Stimulated activated CD8-positive, alpha-beta memory T cell treated with anti-CD3 and anti-CD28 coated beads, Interleukin-2, amount 100 ng/mL, for 48 hours (primary cell): ENCODE measurements at places on chromosomes 12 and 14.

- no peak for DNase-seq
Observed at GRCh38 chr12:57823131-57823907, 4.8 kb upstream of the AVIL start.

DNA sequence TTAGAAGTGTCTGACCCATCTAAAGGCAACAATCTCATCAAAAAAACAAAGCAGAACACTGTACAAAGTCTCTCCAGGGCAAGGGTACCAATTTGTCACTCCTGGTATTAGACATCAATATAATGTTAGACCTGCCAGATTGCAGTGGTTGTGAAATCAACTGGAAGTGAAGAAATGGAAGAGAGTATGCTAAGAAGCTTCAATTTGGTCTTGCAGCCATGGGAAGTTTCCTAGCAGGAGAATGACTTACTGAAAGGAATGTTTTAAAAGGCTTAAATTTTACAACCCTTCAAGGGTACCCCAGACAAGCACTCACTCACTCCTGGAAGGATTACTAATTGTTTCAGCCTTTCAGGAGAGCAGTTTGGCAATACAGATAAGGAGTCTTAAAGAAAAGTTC is 18.9 kb downstream of the LLPH start:
- DNase-seq: no peak

DNA sequence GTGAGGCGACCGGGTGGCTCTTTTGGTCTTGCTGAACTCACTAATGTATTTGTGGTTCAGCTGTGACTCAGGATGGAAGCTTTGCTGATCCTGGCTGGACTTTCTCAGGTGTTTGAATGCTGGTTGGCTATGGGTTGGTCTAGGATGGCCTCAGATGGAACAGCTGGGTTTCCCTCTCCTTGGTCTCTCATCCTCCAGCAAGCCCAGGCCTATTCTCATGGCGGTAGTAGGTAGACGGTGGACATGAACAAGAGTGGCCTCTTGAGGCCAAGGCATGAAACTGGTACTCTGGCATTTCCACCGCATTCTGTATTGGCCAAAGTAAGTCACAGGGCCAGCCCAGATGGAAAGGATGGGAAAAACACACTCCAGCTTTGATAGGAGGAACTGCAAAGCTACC is 11.8 kb upstream of the POLR3B start:
- DNase-seq: no peak

DNA sequence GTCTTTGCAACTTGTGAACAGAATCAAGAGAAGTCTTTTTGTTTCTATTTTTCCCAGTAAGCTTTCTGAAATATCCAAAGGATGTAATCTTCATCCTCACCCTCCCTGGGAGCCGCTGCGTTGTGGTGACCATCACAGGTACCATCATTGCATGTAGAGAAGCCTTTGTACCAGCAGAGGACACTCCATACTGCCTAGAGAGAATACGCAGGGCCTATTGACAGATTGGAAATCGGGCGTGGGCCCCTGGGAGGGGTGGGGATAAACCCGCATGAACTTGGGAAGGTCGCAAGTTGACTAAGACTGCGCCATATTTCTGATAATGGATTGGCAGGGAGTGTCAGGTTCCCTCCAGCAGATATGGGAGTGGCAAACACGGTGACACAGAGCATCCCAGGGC is 12.7 kb downstream of the KRT1 start:
- no peak for DNase-seq

DNA sequence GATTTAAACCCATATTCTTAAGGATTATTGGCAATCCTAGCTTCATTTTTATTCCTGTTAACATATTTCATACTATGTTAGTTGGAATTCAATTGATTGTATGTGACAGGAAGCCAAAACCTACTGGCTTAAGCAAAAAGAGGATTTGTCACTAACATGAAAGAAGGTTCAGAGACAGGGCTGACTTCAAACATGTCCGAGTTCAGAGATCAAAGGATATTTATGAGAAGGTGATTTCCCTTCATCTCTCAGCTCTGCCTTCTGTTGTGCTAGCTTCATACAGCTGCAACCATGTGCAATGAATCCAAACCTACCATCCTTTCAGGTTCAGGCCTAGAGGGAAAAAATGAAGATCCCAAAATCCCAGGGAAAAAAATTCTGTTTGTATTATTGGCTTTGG is 349.7 kb downstream of the ATP23 start:
- no peak for DNase-seq

DNA sequence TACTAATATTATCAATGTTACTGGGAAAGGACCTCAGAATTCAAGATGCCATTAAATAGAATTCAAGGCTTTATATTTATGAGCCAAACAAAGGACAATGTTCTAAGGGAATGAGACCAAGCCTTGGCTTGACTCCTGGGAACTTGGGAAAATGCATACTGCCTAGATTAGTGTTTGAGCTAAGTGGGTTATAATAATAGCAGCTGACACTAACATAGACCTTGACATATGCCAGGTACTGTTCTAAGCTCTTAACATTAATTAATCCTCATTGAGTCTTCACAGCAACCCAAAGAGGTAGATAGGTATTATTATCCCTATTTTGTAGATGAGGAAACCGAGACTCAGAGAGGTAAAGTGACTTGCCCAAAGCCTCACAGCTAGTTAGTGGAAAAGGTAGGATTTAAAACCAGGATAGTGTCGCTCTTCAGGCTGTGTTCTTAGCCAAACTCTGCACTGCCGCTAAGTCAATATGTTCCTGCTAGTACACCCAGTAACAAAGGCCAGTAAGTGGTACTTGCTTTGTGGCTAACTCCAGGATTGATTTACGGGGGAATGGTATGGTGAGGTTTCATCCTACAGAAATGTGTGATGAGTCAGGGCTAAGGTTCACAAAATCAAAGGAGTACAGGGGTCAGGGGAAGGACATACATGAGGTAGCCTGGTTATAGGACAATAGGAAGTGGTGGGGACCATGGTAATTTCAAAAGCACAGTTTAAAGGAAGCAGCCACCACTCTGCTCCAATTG is 35.8 kb upstream of the PRKAB1 start:
- no peak for DNase-seq

- DNase-seq: no peak
Observed at GRCh38 chr14:32434180-32434579, 105.1 kb downstream of the AKAP6 start.

DNA sequence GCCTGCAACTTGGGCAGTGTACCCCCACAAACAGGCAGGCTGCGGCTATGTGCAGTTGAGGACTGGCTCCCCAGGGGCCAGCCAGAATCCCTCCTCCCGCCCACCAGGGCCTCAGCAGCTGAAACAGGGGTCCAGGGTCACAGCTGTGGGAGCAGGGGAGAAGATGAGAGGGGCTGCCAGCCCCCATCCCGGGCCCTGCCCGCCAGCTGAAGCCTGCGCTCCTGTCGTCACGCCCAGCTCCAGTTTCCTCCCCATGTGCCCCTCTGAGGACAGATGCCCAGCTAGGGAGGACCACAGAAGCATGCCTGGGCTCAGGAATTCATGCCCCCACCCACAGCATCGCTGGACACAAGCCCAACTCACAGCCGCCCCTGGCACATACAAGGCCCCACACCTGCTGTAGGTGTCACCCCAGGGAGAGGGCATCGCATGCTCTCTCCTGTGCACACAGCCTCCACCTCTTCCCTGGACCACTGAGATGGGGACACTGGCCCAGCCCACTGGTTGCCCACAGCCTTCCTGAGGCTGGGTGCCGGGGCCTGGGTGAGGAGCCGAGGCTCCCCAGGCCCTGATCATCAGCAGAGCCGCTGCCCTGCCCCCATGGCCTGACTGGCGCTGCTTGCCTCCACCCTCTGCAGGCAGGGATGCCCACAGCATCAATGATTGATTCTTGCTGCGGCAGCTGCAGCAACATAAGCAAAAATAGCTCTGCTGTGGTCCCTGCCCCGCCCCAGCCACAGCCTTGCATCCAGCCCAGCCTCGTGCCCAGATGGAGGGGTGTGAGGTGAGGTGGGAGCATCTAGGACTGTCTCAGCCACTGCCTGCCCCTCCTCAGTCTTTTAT is 3.7 kb upstream of the CLBA1 start:
- no peak for DNase-seq

- no peak for DNase-seq
Observed at GRCh38 chr12:46523446-46523845, 150.9 kb upstream of the SLC38A2 start.

DNA sequence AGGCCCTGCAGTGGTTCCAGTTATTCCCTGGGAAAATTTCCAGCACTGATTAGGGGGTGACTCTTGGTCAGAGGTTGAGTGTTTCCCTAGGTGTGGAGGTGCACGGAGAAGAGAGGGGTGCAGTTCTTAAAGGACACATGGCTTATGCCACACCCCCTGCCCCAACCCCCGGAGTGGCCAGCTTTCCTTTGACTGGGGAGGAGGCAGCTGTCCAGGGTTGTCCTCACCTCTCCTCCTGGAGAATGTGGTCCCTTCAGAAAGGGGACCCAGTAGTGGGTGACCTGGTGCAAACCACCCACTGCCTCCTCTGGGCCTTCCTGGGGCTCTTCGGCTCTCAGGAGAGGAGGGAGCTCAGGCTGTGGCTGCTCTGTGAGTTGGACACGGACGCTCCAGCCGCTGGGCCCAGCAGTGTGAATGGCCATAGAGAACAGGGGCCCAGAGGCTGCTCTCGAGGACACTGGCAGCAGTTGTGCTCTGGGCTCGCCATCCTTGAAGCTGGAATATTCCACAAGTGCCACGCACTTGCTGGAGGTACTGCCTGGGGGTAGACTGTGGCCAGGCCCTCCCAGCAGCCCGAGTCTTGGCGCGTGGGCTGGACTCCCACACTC is 13.6 kb downstream of the PACS2 start:
- DNase-seq: no peak

DNA sequence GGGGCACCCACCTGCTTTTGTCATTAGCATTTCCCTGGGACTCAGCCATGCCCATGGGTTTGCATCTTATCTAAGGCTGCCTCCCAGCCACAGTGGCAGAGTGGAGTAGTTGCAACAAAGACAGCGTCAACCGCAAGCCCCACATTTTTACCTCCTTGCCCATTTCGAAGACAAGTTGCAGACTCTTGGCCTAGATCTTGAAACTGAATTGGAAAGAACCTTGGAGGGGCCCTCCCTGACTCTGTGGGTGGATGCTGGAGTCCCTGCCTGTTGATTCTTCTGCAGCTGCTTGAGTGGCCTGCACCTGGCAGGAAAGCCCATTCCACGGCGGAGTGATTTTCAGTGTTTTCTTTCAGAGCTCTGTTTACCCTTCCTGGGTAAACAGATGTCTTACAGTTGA is 309.0 kb downstream of the VRK1 start:
- no peak for DNase-seq

DNA sequence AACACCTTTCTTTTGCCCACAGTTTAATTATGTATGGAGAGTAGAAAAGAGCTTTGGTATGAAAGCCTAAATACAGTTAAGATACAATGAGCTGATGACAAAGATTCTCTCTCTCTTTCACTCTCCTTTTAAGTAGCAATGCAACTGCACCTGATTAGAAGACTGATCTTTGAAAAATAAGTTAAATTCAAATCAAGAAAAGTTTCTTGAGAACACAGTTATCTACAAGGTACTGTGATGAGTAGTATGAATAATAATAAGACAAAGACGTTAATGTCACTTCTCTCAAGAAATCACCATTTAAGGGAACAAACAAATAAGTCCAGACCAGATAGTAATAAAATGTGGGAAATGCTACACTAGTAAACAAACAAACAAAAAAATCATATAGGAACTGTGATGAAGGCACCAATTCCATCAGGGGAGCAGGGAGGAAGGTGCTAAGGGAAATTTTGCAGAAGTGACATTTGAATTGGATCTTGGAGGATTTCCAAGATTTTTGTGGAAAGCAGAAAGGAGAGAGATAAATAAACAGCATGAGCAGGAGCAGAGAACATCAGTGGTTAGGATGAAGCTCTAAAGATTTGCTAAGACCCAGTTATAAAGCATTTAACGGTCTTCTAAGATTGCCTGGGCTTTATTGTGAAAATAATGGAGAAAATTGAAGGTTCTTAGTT is 65.2 kb upstream of the STK38L start:
- DNase-seq: no peak

DNA sequence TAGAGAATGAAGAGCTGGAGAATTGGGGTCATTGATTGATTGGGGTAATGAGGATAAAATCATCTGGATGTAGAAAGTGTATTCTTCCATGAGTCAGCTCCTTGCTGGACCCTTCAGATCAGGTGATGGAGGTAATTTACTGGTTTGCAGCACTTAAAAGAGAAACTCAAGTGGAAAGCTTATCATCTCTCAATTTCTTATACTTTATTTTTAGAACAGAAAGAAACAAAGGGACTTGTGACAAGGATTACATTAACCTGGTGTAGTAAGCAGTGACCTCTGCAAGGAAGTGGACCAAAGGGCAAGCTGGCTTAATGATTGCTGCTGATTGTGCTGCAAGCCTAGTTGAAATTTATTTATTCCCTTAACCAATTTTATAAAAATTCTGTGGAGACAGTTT is 405.0 kb downstream of the TRHDE start:
- no peak for DNase-seq

- DNase-seq: no peak
Observed at GRCh38 chr14:87847216-87847755, 145.7 kb downstream of the GALC start.

GRCh38 chr12:101793401-101793800 is 37.4 kb downstream of the GNPTAB start:
- DNase-seq: no peak

DNA sequence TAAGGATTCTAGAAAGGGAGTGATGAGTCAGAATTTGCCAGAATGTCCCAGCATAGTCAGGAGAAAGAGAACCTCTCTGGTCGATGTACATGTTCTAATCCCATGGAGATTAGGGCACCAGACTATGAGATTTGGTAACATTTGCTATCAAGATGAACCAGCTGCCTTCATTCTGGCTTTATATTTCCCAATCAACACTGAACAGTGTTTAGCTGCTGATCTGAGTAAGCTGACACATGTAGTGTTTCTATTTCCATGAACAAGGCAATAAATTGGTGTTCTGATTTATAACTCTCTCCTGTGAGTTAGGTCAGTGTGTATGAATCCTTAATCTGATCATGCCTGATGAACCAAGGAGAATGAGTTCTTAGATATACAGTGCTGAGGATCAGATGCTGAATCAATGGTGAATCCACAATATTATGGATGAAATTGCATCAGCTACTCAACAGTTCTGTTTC is 158.0 kb upstream of the AMIGO2 start:
- DNase-seq: no peak

GRCh38 chr12:131797588-131797934 is 30.6 kb upstream of the MMP17 start:
- no peak for DNase-seq

DNA sequence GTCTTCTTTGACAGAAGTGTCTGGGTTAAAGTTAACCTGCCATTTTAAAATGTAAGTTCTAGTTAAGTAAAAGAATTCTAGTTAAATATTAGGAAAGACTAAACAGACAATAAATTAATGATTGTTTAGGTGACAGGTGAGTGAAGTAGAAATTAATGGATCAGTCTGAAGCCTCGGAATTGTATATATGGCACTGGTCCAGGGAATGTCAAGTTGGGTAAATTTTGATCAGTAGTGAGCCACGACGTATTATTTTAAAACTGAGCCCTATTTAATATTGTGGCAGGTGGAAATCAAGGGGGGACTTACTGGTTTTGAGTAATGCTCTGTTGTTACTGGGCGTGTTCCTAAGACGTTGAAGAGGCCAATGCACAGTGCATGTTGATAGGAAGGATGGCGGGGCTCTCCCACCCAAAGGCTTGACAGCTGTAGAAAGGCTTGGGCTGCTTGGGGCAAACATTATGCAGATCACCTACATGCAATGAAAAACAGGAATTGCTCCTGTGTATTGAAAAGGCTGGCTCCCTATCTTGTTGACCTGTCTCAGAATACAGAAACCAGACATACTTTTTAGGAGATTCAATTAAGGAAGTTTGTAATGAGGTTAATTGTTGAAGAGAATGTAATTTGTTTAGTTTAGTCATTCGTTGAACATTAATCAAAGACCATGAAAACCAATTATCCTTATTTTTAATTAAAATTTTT is 5.9 kb upstream of the PPFIBP1 start:
- no peak for DNase-seq

GRCh38 chr12:70338531-70338930 is 27.6 kb upstream of the KCNMB4 start:
- DNase-seq: no peak
